ENCODE measurements at places on chromosomes 1 and 21.

GRCh38 chr1:10789047-10789791 lies 7.2 kb downstream of the CASZ1 start:
- DNase-seq, result no peak

DNA sequence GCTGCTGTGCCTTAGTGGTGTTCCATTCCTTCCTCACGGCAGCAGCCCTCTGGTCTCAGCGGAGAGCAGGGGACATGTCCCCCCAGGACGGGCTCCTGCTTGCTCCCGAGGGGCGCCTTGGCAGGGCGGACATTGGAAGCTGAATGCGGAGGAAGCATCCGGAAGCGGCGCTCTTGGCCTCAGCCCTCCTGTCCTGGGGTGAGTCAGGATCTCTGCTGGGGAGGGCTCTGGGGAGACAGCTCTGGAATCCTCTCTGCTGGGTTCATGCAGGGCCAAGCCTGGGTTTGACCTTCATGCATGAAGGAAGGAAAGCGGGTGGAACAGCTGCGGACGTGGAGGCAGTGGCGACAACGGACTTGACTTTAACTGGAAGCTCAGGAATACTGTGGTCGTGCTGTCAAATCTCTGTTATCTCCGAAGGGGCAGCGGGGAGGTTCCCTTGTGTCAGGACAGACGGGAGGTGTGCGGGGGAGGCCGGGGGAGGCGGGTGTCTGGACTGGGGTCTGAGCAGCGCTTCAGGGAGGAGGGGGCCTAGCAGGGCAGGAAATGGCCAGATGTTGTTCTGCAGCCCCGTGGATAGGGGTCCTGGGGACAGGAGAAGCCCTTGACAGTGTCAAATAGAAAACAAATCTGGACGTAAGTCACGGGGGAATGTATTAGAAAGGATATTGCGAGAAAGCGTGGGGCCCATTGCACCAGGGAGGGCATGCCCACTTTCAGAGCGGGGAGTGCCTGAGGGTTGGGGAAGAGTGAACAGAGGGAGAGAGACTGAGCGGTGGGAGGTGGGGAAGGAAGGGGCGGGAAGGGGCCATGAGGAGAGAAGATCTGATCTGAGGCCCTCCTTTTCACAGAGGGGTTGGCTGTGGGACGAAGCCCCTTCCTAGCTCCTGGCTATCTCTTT lies 26.6 kb downstream of the CRYAA start:
- no peak for DNase-seq

- DNase-seq, result no peak
Observed at GRCh38 chr1:111735858-111736544, 3.2 kb downstream of the INKA2 start.

DNA sequence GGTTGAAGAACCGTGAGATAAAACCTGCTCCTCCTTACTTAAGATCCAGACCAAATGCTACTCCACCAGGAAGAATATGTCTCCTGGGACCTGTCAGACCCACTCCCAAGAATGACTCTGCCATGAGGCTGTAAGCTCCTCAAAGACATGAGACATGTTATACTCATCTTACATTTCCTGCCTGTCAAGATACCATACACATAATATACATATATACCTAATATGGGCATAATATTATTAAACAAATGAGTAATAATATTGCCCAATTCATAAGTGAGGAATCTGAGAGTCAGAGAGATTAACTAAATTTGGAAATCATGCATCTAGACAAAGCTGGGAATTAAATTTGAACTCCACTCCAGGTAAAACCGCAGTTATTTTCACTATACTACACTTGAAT lies 634.9 kb downstream of the LMO4 start:
- DNase-seq, result no peak

DNA sequence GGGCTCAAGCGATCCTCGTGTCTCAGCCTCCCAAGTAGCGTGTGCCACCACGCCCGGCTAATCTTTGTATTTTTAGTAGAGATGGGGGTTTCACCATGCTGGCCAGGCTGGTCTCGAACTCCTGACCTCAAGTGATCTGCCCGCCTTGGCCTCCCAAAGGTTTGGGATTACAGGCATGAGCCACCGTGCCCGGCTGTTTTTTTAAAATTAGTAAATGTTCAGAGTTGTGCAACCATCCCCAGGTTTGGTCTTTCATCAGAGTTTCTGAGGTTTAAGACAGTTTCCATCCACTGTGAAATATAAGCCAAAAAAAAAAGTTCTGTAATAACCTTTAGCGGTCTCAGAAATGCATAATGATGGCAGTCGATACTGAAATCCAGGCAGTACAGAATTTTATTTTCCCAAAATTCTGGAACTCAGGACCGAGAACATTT lies 550 bp upstream of the SYT11 start:
- no peak for DNase-seq

DNA sequence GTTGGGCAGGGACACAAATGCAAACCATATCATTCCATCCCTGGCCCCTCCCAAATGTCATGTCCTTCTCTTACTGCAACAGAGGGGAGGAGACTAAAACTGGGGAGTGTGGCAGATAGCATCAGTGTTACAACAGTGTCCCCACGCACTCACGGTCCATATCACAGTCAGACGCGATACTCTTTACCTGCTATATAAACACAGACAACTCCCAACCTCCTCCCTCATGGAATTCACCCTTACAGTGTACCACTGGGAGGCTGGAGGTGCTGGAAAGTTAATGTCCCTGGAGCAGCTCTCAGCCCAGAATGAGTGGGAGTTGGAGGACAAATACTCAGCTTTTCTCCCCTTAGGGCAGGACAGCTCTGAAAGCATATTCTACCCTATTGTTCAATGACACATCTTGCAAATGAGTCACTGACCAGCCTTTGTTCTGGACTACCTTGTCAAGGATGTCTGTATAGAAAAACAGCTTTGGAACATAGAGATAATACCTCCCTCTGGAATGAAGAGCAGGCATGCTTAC lies 445.9 kb downstream of the SETD4 start:
- DNase-seq, result peak; percentile 8

Measured in T47D (cell line).